SK-N-DZ (cell line): ENCODE measurements at places on chromosomes 1 and 21.

DNA sequence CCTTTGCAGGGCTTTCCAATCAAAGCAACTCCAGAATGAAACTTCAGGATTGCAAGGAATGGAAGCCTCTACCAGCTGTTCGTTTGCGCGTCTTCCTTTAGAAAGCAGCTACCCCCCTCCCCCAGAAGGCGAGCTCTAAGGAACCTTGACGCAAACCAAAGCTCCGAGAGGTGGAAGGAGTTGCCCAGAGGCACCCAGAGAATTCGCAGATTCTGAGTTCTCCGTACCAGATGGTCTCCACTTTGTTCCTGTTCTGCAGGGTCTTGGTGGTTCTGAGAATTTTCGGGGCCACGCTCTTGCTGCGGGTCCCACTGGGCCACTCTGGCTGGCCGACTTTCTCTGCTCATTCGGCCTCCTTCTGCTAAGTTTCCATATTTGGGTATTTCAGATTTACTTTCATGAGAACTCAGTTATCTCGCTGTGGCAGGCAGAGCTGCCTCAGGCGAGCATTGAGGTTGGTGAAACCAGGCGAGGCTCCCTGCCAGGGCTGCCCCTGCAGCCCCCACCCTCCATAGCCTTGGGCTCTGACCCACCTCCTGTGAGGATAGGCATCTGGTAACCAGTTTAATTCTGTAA, 801 bp downstream of the TRAF5 start:
- DNase-seq, result no peak

DNA sequence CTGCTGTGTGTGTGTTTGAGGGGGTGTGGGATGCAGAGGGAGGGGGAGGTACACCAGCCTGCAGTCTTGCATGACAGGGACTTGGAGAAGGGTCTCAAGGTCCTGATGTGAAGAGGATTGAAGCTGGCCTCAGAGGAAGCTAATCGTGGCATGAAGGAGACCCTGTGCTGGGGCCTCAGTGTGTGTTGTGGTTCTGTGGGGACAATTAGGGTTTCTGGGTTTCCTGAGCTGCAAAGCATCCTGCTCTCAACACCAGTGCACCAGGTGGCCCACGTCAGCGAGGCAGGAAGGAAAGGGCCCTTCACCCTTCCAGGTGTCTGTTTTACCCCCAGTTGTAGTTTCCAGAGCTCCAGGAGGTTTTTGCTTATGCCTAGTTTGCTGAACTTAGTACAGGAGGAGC, 52.8 kb downstream of the TENT5C start:
- DNase-seq, result no peak

DNA sequence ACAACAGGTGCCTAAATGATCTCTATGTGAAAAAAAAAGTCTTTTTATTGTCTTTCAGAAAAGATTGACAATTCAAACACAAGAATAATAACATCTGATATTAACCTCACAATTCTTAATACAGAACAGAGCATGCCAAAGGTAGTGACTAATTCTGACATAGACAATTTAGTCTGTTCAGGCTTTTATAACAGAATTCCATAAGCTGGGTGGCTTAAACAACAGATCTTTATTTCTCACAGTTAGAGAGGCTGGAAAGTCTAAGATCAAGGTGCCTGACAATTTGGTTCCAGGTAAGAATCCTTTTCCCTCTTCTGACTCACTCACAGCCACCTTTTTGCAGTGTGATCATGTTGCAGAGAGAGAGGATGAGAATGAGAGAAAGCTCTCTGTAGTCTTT, 27.0 kb downstream of the DPYD start:
- no peak for DNase-seq

GRCh38 chr1:41465741-41466140, 18.7 kb downstream of the EDN2 start:
- DNase-seq, result no peak

DNA sequence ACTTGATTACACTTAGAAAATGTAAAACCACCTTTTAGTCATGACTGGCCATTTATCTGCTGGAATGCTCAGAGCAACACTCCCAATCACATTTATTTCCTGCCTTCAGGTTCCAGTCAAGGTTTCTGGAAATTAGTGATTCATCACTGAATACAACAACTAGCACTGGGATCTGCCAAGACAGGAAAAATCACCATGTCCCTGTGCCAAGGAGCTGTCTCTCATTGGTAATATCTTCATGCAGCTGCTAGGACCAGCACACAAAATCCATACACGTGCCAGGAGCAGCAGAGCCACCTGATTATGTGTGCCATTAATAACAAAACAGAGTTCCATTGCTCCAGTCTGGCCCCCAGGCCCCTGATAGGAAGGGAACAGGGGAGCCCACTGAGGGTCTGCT, 194.6 kb downstream of the TNR start:
- DNase-seq, result no peak

DNA sequence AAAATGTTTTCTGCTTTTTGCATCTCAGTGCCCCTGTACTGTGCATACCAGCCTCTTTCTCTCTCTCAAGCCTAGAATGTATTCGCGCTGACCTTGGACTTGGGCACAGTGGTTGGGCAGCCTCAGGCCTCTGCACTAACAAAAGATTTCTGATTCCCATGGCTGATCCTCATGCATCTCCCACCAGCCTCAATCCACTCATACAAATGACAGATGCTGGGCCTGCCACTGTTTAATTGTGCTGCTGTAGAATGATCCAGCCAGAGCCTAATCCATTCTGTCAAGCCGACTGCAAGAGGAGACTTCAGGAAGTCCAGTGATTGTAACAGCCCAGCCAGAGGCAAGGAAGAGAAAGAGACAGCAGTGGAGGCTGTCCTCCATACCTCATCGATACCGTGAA, 180.8 kb downstream of the ASTN1 start:
- no peak for DNase-seq

GRCh38 chr21:34807146-34807880, 138.5 kb downstream of the CLIC6 start:
- DNase-seq, result no peak

DNA sequence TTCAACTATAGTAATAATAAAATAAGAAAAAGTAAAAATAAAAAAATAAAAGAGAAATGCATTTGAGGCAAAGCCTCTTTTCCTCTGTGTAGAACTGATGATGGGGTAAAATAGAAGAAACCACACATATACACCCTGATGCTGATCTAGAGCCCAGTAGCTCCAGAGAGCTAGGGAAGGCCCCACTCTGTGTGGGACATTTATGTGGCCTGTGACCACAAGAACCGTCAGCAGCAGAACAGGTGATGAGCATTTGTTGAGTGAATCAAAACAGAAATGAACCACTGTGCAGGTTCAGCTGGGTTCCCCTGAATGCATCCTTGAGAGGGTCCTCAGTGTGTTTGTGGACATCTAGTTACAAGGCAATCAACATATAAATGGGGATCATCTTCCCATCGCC, 221.8 kb upstream of the HOOK1 start:
- DNase-seq, result no peak

GRCh38 chr21:14547834-14548513, 1.9 kb upstream of the SAMSN1 start:
- no peak for DNase-seq

GRCh38 chr1:33140153-33141149, 41.4 kb downstream of the TRIM62 start:
- no peak for DNase-seq
